ENCODE measurements at places on chromosomes 1 and 21.

DNA sequence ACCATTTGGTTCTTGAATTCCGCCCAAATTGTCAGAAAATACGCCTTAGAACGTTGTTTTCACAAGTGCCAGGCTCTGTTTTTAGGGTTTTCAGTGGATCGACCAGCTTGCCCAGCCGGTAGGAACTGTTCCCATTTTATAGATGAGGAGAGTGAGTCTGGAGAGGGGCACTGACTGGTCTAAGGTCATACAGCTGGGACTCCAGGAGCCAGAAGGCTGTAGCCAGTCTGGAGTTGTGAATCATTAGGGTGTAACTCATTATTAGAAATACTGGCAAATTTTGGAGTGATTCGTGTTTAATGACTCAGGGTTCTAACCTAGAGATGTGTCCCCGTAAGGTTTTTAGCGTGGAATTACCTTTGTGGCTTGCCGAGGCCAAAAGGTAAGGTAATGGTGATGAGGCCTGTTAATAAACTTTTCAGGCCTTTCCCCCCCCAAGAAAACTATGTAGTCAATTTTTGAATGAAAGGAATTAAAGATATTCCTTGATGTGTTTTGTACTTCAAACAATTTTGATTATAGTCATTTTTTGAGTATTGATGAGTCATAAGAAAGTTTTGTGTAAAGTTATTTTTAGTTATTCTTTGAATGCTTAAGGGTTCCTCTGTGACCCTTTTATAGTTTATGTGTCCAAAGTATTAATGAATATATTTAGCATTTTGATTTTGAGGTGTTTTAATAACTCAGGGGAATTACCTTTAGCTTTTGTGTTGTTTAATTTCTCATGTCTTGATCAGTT lies 2.1 kb downstream of the DYRK1A start:
- no peak for DNase-seq

DNA sequence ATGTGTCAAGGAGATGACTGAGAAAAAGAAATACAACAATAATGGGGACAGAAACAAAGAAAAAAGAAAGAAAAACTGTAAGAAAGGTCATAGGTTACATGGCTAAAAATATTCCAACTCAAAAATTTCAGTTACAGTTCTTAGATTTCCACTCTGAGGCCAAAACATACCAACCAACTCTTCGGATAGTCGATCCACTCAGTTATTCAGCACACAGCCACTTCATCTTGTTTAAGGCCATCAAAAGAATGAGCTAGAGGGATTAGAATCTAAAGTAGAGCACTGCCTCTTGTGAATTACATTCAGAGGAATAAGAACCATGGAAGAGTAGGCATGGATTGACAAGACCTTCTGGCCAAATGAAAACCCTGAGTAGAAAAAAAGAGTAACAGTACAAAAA lies 277.0 kb downstream of the MRPL39 start:
- DNase-seq = no peak

- no peak for DNase-seq
Measured at GRCh38 chr1:84479998-84480397, 932 bp downstream of the RPF1 start.

DNA sequence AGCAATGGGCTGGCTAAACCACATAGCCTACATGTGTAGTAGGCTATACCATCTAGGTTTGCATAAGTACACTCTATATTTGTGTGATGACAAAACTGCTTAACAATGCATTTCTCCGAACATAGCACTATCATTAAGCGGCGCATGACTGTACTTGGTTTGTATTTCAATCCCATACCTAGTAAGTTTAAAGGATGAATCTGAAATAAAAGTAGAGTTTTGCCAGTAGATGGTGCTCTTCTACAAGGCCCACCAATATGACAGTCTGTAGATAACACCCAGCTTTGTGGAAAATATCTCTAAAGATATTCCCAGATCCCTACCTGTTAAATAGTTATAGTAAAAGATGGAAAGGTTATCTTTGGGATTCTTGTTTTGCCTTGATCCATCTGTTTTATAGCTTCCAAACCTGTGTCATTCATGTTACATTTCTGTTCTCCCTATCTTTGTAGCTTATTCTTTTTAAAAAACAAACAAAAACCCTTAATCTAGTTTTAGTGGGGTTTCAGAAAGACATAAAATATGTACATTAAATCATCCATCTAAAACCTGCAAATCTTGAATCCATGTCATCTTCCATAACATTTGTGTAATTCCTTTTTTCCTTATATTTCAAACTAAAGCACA lies 33.9 kb upstream of the ASPM start:
- DNase-seq = peak; percentile 20

- DNase-seq = no peak
Measured at GRCh38 chr1:181208083-181208482, 119.6 kb downstream of the IER5 start.

GRCh38 chr1:226059709-226060108 lies 2.8 kb upstream of the H3-3A start:
- DNase-seq = no peak

GRCh38 chr1:22799971-22800370 lies 89.3 kb downstream of the EPHB2 start:
- DNase-seq = no peak

DNA sequence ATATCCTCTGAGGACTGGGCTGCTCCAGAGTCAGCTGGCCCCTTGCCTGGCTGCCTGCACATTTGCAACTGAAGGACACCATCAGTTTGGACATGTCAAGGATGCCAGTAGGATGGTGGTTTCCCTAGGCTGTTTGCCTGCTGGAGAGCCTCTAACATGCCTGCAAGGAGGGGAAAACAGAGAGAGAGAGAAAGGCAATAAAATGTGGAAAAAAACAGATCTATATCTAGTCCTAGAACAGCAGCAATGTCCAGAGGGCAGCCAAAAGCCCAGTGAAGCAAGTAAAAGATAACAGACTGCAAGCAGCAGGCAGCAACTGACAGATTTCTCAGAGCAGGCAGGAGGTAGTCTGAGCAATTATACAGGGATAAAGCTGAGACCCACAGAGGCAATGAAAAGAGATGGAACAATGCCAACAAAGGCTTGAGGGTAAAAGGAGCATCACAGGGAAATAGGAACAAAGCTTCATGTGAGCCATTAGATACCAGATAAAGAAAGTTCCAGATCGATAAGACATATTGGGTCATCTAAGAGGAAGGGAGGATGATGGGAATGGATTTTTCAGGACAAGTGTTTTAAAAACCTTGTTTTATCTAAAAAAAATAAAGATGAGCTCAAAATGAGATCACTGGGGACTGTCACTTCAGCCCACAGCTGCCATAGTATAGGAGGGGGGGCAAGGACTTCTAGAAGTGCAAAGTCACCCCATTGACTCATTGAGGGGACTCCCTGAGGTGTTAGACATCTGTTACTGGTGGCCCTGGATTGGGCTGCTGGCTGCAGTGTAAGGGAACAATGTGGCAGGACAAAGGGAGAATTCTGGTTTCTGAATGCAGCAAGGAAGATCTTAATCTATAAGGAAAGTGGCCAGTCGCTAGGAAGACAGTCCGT lies 38.6 kb upstream of the GADD45A start:
- DNase-seq = no peak

DNA sequence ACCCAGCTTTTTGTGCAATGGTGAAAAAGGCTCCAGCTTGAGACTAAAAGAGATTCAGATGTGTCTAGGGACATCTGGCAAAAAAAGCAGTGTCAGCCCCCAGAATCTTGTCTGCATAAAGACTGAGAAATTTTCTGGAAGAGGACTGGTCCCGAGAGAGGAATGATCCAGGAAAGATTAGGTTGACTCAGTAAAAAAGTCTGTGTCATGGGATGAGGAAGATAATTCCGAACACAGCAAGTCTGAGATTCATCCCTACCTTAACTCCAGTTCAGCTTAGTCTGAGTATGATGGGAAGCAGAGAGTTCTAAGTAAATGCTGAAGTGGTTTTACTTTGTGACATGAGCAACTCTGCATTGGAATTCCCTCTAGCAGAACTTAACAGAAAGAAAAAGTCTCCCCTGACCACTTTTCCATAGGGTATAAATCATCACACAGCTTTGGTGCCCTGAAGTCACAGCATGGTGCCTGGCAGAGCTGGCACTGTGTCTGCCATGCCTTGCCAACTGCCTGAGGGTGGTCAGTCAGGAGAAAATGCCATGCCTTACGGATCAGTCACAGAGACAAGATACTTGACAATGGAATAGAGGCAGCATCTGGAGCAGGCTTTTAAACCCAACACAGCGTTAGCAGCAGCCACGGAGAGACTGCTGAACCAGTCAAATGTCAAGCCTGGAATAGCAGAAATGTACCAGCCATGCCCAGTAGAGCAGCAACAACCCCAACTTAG lies 153.4 kb downstream of the ZC3H11B start:
- DNase-seq = no peak

GRCh38 chr1:15994590-15995351 lies 9.3 kb upstream of the SRARP start:
- DNase-seq = no peak

GRCh38 chr1:225481738-225482137 lies 53.9 kb upstream of the LBR start:
- no peak for DNase-seq

- no peak for DNase-seq
Measured at GRCh38 chr1:215501496-215501895, 65.6 kb upstream of the KCTD3 start.

GRCh38 chr1:241696815-241697639 lies 44.9 kb downstream of the WDR64 start:
- DNase-seq = no peak

GRCh38 chr1:198936371-198937083 lies 297.7 kb downstream of the PTPRC start:
- peak; percentile 41 for DNase-seq

- no peak for DNase-seq
Measured at GRCh38 chr1:192657760-192658159, 21.8 kb downstream of the RGS13 start.

- DNase-seq = no peak
Measured at GRCh38 chr1:916173-917075, 7.3 kb upstream of the SAMD11 start.

- DNase-seq = no peak
Measured at GRCh38 chr1:43468414-43468813, 14.7 kb upstream of the HYI start.

DNA sequence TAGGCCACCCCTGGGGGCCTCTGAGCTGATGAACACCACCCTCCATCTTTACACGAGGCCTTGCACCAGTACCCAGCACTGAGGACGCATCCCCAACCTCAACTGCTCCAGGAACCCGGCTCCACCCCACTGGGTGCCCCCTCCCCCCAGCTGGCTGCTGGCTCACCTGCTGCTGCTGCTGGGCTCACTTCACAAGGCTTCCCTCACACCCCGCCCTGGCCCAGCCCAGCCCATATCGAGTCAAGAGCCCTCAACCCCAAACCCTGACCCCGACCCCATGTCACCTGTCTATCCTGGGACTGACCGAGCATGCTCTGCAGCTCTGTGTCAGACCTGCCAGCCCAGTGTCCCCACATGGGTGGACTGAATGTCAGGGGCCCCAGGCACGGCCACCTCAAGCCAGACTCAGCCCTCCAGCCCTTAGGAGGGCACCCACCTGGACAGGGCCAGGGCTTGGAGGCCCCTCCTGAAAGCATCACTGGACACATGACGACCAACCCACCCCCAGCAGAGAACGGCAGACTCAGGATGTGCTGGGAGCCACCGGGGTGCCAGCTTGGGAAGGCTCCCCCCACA lies 21.4 kb downstream of the WNT9A start:
- no peak for DNase-seq

DNA sequence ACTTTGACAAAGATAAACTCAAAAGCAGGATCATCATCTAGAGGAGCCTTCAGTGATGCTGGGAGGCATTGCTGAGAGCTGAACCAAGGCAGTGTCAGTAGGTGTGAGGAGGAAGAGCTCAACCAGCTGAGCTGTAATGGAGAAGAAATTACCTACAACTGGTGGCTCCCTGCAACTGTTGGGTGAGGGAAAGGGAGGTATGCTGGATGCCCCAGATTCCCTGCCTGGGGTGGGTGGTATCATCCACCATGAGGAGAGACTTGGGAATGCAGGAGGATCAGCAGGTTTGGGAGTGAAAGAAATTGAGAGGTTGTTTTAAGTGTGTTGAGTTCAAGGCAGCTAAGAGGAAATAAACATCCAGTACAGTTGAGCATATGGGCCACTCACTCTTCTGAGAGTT lies 199.8 kb downstream of the DNM3 start:
- DNase-seq = no peak
